ENCODE measurements at places on chromosomes 5 and 9.

- H3K4me1 ChIP-seq: no peaks in the 10 kb centered on the region
- no peak overlapping the region for H3K27ac ChIP-seq
- no peaks in the 10 kb centered on the region for H3K27me3 ChIP-seq
- H3K4me3 ChIP-seq: no peak overlapping the region
- H3K36me3 ChIP-seq: no peaks in the 10 kb centered on the region
Measured at GRCh38 chr5:107744418-107745330, 73.9 kb upstream of the EFNA5 start.

DNA sequence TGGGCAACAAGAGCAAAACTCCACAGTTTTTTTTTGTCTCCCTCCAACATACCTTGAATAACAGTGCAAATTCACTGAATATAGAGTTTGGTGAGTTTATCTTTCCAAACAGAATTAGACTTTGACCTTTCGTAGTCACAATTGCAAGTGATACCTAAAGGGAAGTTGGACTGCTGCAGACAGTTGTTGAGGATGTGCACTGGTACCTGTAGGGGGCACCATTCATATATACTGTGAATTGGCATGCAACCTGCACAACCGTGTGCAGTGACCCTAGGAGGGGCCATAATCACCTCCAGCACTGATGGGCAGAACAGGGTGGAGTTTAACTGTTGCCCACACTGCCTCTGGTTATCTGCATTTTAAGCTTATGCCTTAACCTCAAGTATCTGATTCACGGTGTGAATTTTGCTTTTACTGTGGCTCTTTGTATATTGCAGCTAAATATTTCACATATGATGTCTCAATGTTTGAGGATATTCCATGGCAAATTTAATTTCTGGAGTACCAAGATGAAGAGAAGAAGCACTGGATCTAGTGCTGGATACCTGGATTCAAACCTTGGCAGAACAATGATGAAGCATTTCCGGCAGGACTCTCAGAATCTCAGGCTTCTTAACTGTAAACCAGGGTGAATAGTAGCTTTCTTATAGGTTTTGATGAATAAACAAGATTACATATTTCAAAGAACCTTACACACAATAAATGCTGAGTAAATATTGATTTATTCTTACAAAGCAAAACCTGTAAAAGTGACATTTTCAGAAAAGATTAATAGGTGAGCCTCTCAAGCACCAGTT, 144.3 kb downstream of the ACTBL2 start:
- H3K36me3 ChIP-seq: no peaks in the 10 kb centered on the region
- no peak overlapping the region for H3K4me3 ChIP-seq
- no peaks in the 10 kb centered on the region for H3K4me1 ChIP-seq
- no peak overlapping the region for H3K27ac ChIP-seq
- no peak for DNase-seq

DNA sequence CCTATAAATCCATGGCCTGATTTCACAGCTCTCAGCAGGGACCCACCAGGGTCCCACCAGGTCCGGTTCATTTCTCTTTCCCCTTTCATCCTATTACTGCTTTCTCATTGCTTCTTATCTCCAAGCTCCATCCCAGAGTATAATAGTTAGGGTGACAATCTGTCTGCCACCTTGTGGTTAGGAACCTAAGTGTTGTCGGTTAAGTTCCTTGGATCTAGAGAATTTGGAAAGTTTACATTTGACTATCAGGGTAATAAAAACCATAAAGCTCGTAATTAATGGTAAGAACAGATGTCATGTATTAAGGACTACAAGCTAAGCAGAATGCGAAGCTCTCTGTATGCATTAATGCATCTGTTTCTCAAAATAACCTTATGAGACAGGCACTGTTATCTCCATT, 259.1 kb downstream of the SH3GL2 start:
- DNase-seq: no peak
- H3K4me1 ChIP-seq: no peaks in the 10 kb centered on the region
- H3K36me3 ChIP-seq: no peaks in the 10 kb centered on the region

DNA sequence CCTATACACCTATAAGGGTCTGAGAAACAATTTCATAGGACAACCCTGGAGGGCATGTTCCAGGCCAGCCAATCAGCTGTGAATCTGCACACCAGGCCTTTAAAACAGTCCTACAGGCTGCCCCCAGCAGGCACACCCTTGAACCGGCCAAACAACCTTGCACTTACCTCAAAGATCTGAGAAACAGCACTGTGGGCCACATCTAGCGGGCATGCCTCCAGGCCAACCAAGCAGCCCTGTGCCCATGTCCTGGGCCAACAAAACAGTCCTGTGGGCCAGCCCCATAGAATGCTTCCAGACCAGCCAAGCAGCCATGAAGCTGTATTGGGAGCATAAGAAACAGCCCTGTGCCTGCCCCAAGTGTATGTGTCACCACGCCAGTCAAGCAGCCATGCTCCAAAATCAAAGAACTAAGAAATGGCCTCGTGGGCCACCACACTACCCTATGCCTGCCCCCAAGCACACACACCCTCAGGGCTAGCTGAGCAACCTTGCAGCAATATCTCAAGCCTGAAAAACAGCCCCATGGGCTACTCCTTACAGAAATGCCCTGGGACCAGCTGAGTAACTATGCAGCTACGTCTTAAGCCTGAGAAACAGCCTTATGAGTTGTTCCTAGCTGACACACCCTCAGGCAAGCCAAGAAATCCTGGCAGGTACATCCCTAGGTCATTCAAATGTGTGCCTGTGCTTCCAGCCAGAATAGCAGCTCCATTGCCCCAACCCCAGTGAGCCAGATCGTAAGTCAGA, 2243.8 kb upstream of the C9orf72 start:
- no peaks in the 10 kb centered on the region for H3K27me3 ChIP-seq
- no peaks in the 10 kb centered on the region for H3K36me3 ChIP-seq
- H3K4me1 ChIP-seq: no peaks in the 10 kb centered on the region
- no peak for DNase-seq
- no peak overlapping the region for H3K27ac ChIP-seq
- no peak overlapping the region for H3K4me3 ChIP-seq

GRCh38 chr5:176803068-176803942, 7.1 kb upstream of the UNC5A start:
- H3K4me1 ChIP-seq: no peaks in the 10 kb centered on the region
- H3K27ac ChIP-seq: no peak overlapping the region
- no peaks in the 10 kb centered on the region for H3K36me3 ChIP-seq
- no peak for DNase-seq
- H3K27me3 ChIP-seq: no peaks in the 10 kb centered on the region

- H3K4me1 ChIP-seq: no peaks in the 10 kb centered on the region
- H3K27ac ChIP-seq: no peak overlapping the region
- peaks cover 29% of the 10 kb centered on the region for H3K36me3 ChIP-seq
- no peak for DNase-seq
- H3K27me3 ChIP-seq: no peaks in the 10 kb centered on the region
Measured at GRCh38 chr9:26904070-26904469, 11.5 kb upstream of the CAAP1 start.

GRCh38 chr5:22896152-22896551, 43.0 kb upstream of the CDH12 start:
- no peaks in the 10 kb centered on the region for H3K36me3 ChIP-seq
- no peak overlapping the region for H3K27ac ChIP-seq
- no peaks in the 10 kb centered on the region for H3K4me1 ChIP-seq
- no peak overlapping the region for H3K4me3 ChIP-seq
- H3K27me3 ChIP-seq: no peaks in the 10 kb centered on the region
- no peak for DNase-seq

- no peak overlapping the region for H3K27ac ChIP-seq
- DNase-seq: no peak
- no peaks in the 10 kb centered on the region for H3K27me3 ChIP-seq
- no peak overlapping the region for H3K4me3 ChIP-seq
- H3K4me1 ChIP-seq: no peaks in the 10 kb centered on the region
Measured at GRCh38 chr9:114823441-114823840, 17.6 kb upstream of the TNFSF15 start.

- H3K4me3 ChIP-seq: no peak overlapping the region
- no peak overlapping the region for H3K27ac ChIP-seq
- H3K27me3 ChIP-seq: no peaks in the 10 kb centered on the region
- H3K36me3 ChIP-seq: no peaks in the 10 kb centered on the region
Measured at GRCh38 chr5:58153255-58153654, 306.6 kb downstream of the PLK2 start.

DNA sequence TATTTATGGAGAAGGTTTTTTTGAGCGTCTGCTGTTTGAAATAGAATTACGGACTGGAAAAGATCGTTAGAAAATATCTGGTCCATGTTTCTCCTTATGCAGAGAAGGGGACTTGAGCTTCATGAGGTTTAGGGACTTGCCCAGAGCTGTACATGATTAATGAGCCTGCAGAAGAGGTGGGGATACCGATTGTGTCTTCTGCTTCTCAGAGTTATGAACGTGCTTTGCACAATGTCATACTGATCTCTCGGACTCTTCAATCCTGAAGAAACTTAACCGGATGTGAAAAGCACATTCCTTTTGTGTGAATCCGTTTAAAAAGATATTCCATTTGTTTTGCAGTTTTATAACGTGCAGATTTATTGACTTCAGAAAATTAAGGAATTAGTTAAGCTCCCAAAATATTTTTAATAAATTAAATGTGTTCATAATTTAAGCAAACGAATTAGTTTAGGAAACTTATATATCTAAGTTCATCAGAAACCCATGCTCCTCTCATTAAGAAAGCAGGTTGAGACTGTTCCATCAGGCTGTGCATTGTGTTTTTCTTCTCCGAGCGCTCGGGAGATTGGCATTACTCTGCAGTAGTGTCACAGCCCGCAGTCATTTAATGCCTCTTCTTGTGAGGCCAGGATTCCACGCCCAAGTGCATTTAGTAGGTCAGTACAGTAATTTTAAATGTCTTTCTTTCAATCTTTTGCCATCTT, 40.8 kb upstream of the MEF2C start:
- H3K4me3 ChIP-seq: no peak overlapping the region
- no peaks in the 10 kb centered on the region for H3K27me3 ChIP-seq
- DNase-seq: no peak
- no peak overlapping the region for H3K27ac ChIP-seq
- H3K36me3 ChIP-seq: no peaks in the 10 kb centered on the region

DNA sequence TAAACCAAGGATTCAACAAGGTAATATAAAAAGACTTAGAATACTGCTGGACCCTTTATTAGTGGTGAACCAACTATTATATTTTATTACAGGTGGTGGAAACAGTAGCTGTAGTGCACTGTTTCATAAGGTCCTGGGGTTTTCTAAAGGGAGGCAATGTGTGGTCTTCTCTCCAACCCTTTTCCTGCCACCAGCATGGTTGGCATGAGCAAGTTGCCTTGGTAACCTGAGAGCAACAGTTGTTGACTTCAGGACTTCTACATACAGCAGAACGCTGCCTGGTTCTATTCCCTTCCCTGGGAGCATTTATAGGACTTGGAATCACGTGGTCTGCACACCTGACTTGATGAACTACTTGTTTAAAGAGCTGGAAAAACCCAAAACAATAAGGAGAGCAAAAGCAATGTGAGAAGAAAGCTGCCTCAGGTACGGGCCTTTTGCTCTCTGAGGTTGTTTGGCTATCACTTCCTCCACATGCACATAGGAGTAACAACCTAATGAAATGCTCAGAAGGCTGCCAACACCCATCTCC, 81.1 kb upstream of the RAI14 start:
- H3K27ac ChIP-seq: no peak overlapping the region
- no peak overlapping the region for H3K4me3 ChIP-seq
- H3K36me3 ChIP-seq: no peaks in the 10 kb centered on the region
- H3K27me3 ChIP-seq: no peaks in the 10 kb centered on the region

- DNase-seq: no peak
- H3K27me3 ChIP-seq: no peaks in the 10 kb centered on the region
- no peaks in the 10 kb centered on the region for H3K4me1 ChIP-seq
- H3K36me3 ChIP-seq: no peaks in the 10 kb centered on the region
Measured at GRCh38 chr5:124683917-124684555, 62.4 kb downstream of the ZNF608 start.

DNA sequence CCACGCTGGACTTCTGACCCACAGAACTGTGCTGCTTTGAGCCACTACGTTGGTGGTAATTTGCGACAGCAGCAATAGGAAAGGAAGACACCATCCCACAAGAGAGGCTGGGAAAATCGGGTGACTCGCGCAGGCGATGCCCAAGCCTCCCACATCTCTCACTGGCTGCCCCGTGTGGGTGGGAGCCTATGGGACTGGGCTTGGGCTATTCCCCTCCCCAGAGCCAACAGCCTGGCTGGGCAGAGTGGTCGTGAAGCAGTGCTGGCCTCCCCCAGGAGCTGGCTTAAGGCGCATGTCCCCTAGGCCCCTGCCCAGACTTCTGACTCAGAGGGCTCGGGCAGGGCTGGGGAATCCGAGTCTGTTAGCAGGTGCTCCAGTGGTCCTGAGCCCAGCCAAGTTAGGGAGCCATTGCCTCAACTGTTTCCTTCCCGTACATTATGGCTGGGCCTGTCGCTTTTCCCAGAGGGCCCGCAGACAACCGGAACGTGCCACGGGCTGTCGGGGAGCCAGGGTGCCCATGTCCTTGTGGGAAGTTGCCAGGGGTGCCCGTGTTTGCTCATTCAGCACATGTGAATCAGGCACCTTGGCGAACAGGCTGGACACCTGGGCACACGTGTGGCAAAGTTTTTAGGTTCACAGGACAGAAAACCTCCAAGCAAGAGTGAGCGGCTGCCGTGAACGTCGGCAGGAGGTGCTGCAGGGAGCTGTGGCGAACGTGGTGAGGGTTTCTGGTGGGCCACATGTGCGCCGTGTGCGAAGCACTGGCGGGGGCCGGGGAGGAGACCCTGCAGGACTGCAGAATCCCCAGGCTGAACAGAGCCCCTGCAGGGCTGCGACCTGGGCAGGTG, 7.0 kb upstream of the RASGEF1C start:
- H3K4me1 ChIP-seq: no peaks in the 10 kb centered on the region
- DNase-seq: no peak
- H3K4me3 ChIP-seq: no peak overlapping the region
- no peaks in the 10 kb centered on the region for H3K36me3 ChIP-seq
- no peaks in the 10 kb centered on the region for H3K27me3 ChIP-seq
- H3K27ac ChIP-seq: no peak overlapping the region

DNA sequence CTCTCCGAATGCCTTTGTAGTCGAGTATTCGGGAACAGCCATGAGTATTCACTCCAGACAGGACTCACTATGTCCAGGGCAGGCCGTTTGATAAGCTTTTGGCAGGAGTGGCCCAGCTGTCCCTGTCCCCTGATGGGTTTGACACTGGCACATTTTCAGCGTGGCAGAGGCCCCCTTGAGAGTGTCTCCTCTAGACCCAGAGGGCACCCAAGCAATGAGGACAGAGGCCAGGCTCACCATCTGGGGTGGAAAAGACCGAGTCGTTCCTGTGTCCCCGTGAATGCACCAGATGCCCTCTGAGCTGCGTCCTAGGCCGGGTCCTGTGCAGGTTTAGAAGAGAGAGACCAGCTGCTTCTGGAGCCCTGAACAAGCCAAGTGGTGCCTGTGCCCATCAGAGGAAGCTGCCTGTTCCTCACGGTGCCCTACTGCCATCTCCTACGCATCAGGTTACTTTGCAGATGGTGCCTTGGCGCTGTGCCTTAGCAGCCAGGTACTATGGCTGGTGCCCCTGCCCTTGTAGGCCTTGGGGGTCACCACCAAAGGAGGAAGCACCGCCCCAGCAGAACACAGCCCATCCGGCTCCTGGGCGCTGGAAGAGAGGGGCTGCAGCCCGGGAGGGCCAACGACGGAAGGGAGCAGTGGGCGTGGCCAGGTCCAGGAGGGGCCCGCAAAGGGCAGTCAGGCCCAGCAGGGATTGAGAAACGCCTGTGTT, 42.4 kb downstream of the LRSAM1 start:
- DNase-seq: no peak
- no peaks in the 10 kb centered on the region for H3K4me1 ChIP-seq
- no peak overlapping the region for H3K4me3 ChIP-seq
- H3K27me3 ChIP-seq: no peaks in the 10 kb centered on the region

- no peaks in the 10 kb centered on the region for H3K36me3 ChIP-seq
- H3K27ac ChIP-seq: no peak overlapping the region
- no peak overlapping the region for H3K4me3 ChIP-seq
- peaks cover 16% of the 10 kb centered on the region for H3K4me1 ChIP-seq
- H3K27me3 ChIP-seq: no peaks in the 10 kb centered on the region
Measured at GRCh38 chr5:142106061-142106460, 2.5 kb upstream of the NDFIP1 start.

GRCh38 chr5:43554497-43554896, 2.4 kb downstream of the PAIP1 start:
- no peak overlapping the region for H3K27ac ChIP-seq
- peaks cover 5% of the 10 kb centered on the region for H3K4me1 ChIP-seq
- no peak for DNase-seq
- no peak overlapping the region for H3K4me3 ChIP-seq

Data from effector memory CD4-positive, alpha-beta T cell (primary cell).